ENCODE measurements at places on chromosomes 7 and 10.
A peak's percentile ranks its signal among the peaks of the same experiment; 100 is the strongest.

DNA sequence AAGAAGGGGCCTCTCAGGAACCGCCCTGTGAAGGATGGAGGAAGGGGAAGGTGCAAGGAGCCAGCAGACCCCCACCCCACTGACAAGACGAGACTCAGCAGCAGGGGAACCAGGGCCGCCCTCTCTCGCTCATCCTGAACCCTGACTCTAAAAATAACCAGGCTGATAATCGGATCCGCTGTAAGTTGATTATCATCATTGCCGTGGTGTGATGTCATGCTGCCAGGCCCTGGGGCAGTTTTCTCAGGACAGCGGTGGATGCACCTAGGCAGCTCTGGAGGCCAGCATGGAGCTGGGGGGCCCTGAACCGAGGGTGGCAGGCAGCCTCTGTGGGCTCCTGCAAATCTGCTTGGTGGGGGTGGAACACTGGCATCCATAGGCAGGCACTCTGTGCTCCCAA lies 7.9 kb downstream of the RET start:
- no peak for DNase-seq

- peak; percentile 66 for DNase-seq
Observed at GRCh38 chr10:33661580-33662336, 327.3 kb upstream of the NRP1 start.

- no peak for DNase-seq
Observed at GRCh38 chr7:95394370-95394769, 1.8 kb downstream of the PON3 start.

DNA sequence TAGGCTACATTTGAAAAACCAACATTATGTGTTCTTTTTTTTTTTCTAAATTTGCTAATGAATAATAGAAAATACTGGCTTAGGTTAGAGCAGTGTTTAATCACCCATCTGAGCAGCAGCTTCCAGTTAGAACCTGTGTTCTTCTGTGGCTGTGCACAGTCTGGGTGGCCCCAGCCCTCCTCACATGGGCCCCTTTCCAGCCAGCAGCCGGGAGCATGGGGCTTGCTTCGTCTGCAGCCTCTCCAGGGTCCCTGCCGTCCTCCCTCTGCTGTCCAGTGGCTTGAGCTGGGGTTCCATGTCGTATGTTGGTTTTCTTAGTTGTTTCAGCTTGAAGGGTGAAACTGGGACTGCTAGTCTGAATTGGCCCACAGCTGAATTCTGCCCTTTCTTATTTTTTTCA lies 37.3 kb downstream of the BNIP3 start:
- no peak for DNase-seq
